CD4-positive, alpha-beta T cell treated with Interferon gamma for 1 hour (primary cell): ENCODE measurements at places on chromosomes 11 and 22.
A peak's percentile ranks its signal among the peaks of the same experiment; 100 is the strongest.

GRCh38 chr22:36177160-36177559, 16.6 kb upstream of the APOL3 start:
- DNase-seq: no peak

- no peak for DNase-seq
These were observed 30.3 kb downstream of the UVRAG start for GRCh38 chr11:75845324-75845723.

DNA sequence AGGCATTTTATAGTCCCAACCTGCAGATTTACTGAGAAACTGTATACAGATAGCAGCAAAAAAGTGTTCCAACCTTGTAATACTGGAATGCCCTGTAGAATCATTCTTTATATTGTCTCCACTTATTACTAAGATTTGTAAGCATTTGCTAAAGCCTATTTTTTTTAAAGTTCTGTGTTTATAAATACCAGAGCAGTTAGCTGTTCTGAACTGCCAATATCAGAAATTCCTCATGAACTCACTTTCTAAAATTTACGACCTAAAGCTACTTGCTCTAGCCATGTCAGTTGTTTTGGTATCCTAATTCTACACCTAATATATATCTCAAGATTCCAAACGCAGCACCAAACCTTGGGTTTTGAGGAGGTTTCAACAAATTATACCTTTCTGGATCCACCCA, 103.2 kb downstream of the C11orf65 start:
- no peak for DNase-seq

- no peak for DNase-seq
These were observed 28.5 kb downstream of the DCDC1 start for GRCh38 chr11:31340903-31341572.

GRCh38 chr22:50547263-50547985, 1.7 kb downstream of the KLHDC7B start:
- no peak for DNase-seq

DNA sequence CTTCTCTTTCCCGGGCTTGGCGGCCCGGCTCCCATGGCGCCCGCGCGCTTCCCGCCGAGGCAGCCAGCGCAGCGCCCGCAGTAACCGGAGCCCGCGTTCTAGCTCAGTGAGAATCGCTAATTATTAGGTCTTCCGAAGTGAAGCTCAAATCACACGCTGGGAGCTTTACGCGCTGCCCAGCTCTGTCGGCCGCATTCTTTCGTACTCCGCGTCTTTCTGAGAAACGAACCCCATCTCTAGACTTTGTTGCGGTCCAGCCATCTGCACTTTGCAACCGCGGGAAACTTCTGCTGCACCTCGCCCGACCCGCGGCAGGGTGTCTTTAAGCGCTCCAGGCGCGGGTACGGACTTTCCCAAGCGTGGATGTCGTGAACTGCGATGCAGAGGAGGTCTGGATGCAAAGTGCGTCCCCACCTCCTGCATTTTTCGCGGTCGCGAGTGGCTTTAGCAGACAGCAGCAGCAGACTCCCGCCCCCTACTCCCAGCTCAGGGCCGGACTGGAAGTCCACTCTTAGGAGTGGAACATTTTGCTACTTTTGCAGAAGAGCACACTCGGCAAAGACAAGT, 6.0 kb upstream of the PAX6 start:
- DNase-seq: no peak

DNA sequence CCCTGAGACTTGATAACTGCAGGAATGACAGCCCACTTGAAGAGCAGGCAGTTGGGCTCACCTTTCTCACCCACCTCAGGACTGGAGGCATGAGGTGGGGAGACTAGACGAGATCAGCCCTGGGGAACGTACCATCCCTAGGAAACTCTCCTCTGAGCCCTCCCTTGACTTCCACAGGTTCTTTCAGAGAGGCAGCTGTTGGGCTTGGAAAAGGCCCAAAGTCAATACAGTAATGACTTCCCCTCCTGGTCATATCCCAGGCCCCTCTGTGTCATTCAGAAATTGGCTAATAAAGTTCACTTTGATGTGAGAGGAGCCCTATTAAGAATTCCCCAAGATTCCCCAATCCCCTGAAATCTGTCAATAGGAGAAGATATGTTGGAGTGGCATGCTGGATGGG, 5.8 kb upstream of the NECTIN1 start:
- no peak for DNase-seq

GRCh38 chr22:32396746-32397145, 15.3 kb downstream of the RTCB start:
- DNase-seq: no peak

DNA sequence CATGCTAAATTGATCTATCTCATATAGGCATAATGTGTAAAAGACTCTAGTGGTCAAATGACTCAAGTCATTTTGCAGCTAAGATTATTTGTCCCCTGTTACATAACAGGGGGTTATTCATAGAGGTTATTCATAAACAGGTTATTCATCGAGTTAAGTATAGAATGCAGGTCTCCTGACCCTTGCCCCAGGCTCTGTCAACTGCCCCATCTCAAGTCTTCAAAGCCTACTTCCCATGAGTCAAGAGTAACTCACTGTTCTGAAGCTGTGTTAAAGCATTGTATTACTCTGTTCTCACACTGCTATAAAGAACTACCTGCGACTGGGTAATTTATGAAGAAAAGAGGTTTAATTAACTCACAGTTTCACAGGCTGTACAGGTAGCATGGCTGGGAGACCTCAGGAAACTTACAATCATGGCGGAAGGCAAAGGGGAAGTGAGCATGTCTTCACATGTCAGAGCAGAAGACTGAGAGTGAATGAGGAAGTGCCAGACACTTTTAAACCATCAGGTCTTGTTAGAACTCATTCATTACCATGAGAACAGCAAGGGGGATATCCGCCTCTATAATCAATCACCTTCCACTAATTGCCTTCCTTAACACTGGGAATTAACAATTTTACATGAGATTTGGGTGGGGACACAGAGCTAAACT, 226.2 kb upstream of the BLID start:
- DNase-seq: no peak

DNA sequence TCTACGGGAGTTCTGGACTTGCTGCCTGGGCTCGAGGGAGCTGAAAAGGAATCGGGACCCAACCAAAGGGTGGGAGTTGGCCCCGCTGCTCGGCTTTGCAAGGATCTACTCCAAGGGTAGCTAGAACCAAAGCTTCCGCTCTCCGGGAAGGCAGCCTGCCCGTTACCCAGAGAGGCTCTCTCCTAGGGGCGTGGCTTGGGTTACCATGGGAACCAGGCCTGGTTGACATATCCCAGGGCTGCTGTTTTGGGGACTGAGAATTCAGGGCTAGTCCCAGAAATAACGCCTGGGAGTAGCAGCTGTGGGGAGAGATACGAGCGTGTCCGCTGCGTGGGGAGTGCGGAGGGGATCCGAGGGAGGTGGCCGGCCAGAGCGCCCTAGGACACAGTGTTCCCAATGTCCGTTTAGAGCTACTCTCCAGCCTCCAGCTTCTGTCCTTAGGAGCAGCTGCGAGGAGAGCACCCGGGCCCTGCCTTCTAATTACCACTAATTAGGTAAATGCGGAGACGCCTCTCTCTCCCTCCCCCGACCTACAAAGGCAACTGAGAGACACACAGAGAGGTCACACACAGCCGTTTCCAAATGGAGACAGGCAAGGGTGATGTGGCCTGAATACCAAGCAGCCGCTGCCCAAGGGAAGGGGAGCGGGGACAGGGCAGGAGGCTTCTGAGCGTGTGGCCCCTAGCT, 141.6 kb upstream of the CADM1 start:
- DNase-seq: no peak

- DNase-seq: peak; percentile 31
These were observed 12.9 kb downstream of the CD59 start for GRCh38 chr11:33723238-33723881.

DNA sequence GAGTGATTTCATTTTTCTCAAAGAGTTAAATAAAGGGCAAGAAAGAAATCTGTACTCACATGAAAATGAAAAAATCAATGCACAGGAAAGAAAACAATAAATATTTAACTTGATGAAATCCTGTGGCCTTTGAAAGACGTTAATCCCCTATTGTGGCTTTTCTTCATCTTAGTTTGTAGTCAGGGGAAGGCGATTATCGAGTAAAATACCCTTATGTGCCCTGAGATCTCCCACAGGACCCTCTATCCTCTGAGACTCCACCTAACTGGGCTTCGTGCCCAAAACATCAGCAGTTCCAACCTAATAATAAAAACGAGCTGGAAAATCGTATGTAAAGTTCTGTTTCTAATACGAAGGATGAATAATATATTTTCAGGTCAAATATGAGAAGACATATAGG, 208.2 kb upstream of the ZC3H12C start:
- no peak for DNase-seq

- no peak for DNase-seq
These were observed 809.1 kb downstream of the DLG2 start for GRCh38 chr11:84817998-84818397.

DNA sequence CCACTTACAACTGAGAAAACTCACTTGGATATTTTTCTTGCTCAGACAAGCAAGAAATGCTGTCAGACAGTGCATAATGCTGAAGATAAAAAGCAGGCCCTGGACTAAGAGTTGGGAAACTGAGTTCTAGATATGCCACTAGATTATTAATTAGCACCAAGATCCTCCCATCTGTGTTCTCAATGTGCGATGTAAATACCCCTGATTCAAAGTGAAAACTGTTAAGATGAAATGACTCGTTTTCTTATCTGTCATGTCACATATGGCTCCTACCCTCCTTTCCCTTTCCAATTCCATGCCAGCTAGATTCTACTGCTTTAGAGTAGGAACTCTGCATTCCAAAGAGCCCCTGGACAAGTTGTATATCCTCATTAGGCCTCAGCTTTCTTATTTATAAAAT, 88.9 kb upstream of the CLNS1A start:
- no peak for DNase-seq

GRCh38 chr11:17596310-17596669, 49.2 kb downstream of the OTOG start:
- DNase-seq: no peak

DNA sequence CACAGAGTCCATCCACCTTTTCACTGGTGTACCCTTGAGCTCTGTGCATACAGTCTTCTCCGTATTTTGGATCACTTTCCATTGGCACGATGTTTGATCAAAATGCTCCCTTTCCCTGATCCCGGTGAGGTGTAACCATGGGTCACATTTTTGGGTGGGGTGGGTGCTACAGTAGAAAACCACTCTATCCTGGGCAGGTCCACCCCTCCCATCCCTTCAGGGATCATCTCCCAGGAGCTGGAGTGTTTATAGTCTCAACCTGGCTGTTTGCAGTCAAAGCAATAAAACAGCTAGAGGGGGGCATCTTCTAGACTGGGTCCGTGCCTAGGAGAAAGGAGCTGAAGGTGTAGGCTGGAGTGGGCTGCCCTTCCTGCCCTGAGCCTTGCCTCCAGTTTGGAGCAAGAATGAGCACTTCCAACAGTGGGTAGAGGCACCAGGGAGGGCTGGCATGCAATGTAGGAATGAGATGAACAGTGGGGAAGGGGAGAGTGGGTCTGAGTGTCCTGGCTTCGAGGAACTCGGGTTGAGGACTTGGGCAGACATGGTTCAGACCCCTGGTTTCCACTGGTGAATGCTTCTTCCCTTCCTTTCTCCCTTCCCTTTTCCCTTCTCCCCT, 38.8 kb downstream of the RNF141 start:
- no peak for DNase-seq

DNA sequence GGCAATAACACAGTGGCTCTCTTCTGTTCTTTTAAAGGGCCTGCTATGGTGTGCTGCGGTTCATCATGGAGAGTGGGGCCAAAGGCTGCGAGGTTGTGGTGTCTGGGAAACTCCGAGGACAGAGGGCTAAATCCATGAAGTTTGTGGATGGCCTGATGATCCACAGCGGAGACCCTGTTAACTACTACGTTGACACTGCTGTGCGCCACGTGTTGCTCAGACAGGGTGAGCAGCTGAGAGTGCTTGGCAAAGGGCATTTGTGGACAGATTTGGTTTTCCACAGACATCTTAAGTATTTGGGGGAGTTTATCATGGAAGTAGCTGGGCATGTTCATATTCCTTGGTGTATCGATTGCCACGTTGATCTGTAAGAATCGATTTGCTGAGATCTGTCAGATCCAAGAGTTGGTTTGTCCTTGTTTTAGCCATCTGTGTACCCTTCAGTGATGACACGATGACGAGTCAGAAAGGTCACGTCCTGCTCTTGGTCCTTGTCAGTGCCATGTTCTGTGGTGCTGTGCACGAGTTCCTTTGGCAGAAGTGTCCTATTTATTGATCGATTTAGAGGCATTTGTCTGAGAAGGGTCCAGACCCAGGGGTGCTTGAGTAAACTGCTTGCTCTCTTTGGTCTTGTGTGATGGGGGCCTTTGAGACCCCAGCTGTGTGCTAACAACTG, 4.8 kb downstream of the RPS3 start:
- DNase-seq: no peak

DNA sequence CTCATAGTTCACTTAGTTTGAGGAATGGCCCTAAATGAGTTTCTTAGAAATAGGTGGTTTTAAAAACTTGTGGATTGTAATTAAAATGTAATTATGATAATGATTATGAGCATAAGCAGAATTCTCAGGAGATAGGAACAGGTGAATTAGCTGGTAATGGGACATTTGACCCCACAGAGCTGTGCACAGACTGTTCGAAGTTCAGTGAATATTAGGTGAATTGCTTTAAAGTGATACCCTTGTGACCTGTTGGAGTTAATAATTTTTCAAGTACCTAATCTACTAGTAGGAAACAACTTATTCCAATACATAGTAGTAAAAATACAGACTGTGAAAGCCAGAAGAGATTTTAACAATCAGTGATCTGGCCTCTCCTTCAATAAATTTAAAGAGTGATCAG, 8.1 kb downstream of the FAR1 start:
- DNase-seq: no peak

GRCh38 chr11:75082601-75083216, 14.0 kb downstream of the OR2AT4 start:
- no peak for DNase-seq

DNA sequence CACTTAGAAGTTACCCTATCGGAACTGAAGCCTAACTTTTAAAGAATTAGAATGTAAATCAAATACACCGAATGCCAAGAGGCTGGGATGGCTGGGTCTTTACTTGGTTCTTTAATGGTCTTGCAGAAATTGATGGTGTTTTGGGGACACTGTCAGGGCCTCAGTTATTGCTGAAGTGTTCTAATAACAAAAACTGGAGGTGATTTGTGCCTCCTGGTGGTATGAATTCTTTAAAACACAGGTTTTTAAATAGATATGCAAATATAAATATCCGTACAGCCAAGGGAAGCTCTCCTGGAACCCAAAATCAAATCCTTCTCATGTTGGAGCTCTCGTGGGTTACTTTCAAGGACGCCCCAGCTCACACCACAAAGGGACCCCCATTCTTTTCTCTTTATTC, 19.3 kb upstream of the TMPRSS5 start:
- DNase-seq: no peak

DNA sequence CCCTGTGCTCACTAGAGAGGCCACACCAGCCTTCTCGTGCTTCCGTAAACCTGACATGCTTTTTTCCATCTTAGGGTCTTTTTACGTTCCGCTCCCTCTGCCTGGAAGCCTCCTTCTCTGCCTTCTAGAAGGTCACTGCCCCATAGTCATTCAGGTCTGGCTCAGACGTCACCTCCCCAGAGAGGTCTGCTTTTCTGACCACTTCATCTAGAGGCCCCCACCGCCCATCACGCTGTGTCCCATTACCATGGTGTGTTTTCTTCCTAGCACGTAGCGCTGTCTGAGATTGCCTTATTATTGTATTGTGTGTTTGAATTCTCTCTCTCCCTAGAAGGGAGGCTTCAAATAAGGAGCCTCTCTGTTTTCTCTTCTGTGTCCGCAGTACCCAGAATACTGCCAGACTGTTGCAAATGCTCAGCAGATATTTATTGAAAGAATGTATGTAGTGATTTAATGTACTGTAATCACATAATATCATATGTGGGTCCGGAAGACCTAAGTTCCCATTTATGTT, 10.0 kb downstream of the TAB1 start:
- DNase-seq: no peak

- no peak for DNase-seq
These were observed 32.1 kb upstream of the ACR start for GRCh38 chr22:50705851-50706351.
